ENCODE measurements at places on chromosomes 13 and 19.

GRCh38 chr13:103884101-103884723 is 818.0 kb upstream of the SLC10A2 start:
- DNase-seq: no peak

DNA sequence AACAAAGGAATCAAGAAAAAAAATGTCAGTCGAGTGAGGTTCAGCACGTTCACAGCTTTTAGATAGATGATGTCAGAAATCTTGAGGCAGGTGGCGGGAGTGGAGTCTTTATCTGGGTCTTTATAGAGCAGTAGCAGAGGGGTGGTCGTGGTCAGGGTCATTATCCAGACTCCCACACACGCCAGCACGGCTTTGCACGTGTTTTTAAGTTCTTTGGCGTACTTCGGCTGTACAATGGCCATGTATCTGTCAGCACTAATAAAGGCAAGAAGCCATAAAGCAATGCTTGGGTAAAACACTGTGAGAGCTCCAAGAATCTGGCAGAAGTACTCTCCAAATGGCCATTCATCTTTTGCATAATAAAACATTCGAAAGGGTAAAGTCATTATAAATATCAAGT is 2.9 kb downstream of the GPR18 start:
- DNase-seq: no peak

- no peak for DNase-seq
Measured at GRCh38 chr13:54841682-54842081, 1813.1 kb downstream of the OLFM4 start.

- no peak for DNase-seq
Measured at GRCh38 chr13:33242984-33243617, 42.5 kb downstream of the STARD13 start.

DNA sequence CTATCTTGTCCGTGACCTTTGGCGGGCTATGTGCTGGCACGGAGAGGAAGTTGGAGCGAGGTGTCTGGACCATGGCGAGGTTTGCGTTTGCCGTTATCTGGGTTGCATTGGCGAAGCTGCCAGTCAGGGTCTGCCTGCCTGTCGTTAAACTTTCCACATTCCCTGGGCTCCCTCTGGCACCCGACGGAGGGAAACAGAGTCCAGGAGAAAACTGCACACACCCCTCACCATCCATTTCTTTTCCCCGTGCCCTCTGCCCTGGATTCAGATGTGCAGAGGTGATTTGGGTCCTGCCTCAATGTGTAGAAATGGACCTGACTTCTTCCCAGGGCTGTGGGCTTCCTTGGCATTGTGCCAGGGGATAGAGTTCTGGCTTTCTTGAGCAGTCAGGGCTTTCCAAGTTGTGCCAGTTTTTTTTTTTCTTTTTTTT is 142.4 kb downstream of the URI1 start:
- no peak for DNase-seq

GRCh38 chr13:84234416-84234815 is 352.1 kb upstream of the SLITRK1 start:
- DNase-seq: no peak

DNA sequence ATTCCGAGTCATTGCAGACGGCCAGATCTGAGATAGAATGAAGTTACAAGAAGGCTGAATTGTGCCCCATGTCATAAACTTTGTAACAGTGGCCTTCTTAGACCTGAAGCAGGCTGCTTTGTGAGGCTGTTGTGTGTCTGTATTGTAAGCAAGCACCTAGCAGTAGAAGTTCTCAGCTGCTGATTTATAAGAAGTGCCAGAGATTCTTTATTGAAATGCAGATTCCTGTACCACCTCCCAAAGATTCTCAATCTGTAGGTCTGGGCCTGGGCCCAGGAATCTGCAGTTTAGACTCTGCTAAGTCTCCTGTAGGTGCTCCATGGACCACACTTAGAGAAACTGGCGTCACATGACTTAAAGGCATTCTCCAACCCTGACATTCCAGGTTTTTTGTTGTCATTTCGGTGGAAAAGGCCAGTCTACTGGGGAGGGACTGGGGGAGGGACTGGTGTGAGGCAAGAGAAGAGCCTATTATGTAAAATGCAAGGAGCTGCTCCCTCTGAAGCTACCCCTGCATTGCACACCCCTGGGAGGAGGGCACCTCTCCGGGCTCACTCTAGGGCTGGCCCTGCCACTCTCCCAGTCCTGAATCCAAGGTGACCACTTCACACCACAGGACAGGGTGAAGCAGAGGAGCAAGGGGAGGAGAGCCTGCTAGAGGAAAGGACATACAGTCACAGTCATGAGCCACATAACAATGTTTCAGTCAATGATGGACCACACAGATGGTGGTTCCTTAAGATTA is 769 bp upstream of the TMEM272 start:
- no peak for DNase-seq
